Prostate gland (tissue), 2 donors: ENCODE measurements at places on chromosomes 3 and 15.

DNA sequence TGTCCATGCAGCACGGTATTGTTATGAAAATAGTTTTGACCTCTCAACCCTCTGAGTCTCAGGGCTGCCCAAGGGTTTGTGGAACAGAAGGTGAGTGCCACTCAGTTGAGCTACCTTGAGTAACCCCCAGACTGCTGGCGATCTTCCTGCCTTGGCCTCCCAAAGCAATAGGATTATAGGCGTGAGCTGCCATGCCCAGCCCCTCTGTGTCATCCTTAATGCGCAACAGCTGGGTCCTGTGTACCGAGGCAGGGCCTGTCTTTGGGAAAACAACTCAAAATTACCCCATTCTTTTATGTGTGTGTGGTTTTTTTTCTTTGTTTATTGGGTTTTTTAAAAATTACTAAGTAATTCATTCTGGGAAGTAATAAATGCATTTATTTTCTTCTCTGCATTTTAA is 78.3 kb upstream of the TPM1 start:
- no peak for DNase-seq

DNA sequence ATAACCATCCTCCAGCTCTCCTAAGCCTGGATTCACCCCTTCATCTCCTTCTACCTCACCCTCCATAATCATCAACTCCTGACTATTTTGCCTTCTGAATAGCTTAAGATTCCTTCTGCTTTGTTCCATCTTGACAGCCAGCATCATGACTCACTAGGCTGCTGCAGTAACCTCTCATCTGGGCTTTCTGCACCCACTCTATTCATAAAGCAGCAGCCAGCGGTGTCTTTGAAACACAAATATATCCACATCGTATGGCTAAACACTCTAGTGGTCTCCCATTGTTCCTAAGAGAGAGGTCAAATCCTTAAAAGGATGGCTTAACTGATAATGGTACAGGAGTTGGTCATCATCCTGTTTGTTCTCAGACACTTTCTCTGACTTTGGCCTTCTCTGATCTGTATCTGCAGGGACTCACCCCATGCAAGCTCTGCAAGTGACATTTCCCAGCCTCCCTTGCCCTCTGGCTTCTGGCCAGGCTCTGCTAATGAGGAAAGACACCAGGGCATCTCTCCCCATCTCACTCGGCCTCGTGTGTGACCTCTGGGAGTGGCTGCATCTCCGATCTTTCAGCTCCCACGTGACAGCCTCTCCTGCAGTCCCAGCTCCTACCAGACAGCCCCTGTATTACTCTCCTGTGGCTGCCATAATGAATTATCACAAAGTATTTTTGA is 6.2 kb downstream of the GRK7 start:
- no peak for DNase-seq

DNA sequence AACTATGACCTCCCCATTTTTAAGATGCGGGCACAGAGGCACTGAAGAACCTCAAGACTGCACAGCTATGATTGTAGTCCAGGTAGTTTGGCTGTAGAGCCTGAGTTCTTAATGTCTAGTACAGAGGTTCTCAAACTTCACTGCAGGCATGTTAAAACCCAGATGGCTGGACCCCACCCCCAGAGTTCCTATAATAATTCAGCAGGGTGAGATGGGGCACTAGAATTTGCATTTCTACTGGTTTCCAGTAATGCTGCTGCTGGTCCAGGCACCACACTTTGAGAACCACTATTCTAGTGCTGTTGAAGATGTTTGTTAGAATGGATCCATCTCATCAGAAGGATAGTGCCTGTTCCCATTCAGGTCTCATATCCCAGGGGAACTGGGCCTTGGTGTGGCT is 274.9 kb downstream of the ABHD5 start:
- DNase-seq: no peak

DNA sequence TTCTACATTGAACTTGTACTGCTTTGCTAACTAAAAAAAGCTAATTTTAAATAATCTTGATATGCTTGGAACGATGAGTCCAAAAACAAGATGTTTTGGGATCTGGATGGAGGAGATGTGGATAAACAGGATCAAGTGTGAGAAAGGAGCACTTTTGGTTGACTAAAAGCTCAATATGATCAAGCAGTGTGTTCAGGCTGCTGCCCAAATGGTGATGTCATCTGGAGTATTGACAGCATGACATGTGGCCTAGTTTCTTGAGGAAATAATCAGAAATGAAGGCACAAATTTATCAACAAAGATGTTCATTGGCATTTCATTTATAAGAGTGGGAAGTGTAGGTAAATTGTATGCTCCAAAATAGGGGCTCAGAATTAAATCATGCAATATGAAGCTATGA is 161.2 kb downstream of the SOX2 start:
- DNase-seq: no peak

GRCh38 chr3:11430624-11431023 is 158.4 kb downstream of the ATG7 start:
- DNase-seq: no peak
